ENCODE measurements at places on chromosomes 7 and 10.

- DNase-seq = no peak
Measured at GRCh38 chr7:64947252-64948000, 43.4 kb downstream of the ZNF117 start.

DNA sequence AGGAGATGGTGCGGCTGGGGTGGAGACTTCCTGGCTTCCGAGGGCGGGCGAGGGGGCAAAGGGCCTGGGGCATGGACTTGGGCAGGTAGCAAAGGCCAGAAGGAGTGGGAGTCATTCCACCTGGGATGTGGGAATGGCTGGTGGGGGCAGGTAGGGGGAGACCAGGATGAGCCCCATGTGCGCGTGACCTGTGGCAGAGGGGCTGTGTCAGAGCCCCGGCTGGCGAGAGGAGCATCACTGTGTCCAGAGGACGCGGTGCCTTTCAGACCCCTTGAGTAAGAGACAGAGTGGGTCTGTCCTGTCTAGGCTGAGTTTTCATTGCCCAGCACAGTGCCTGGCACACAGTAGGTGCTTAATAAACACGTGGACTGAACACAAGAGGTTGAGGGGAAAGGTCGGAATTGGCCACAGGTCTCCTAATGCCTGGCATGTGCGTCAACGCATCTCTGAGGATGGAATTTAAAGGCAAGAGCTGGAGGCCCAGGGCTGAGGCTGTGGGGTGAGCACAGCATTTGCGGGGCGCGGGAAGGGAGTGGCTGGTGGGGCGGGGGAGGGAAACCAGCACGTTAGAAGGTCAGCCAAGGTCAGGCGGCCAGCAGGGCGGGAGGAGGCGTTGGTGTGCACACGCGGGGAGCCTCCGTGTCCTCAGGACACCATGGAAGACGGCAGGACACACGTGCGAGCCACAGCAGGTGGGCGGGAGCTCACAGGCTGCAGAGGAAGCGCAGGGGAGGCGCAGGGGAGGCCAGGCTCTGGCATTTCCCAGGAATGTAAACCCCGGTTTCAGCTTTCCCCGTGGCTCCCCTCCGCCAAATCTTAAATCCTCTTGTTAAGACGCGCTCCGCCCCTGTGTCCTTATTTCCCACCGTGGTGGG is 51.8 kb downstream of the CUX1 start:
- no peak for DNase-seq

GRCh38 chr7:2273866-2274265 is 31.8 kb downstream of the NUDT1 start:
- DNase-seq = no peak

DNA sequence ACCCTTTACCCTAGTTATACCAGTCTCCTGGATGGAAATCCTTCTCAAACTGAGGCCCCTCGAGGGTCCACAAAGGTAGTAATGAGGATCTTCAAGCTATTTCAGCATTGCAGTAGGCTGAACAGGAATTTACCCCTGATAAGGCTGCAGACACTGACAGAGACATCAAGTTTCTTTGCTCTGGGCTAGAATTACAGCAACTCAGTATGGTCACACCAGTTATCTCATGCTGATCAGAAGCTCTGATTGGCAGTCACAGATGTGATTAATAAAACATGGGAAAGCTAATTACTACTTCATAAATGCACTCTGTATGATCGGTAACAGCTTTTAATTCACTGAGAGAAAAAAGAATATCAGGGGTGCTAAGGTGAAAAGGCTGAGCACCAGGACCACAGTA is 30.6 kb downstream of the FAM204A start:
- no peak for DNase-seq

GRCh38 chr10:22226599-22226998 is 8.8 kb upstream of the EBLN1 start:
- no peak for DNase-seq

DNA sequence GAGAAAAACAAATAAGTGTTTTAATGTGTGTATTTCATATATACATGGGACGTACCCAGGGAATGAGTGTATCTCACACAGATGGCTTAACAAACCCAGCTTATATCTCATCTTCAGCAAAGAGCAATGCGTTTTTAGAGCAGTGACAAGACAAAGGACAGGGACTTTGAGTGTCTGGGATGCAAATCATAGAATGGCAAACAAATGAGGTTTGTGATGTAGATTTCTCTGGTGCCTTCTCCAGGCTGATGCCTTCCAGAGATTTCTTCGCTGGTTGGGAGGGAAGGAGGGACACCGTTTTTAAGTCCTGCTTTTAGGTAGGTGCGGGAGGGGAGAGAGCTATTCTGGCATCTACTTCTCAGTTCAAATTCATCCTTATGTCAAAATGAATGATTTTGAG is 16.6 kb downstream of the LANCL2 start:
- DNase-seq = no peak

DNA sequence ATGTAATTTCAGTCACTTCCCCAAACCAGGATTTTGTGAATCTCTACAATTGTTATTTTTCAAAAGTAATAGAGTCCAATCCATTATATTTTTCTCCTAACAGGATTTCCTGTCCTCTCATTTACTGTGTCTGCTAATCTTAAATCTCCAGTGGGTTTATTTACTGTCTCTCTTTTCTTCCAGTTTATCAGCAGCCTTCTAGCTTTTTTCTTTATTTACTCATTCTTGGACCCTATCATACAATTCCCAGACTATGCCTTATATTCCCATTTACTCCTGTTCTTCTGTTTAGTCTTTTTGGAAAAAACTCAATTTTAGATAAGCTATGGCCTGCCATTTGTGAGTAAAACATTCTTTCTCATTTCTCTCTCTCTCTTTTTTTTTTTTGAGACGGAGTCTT is 94.7 kb downstream of the STK31 start:
- no peak for DNase-seq

- no peak for DNase-seq
Measured at GRCh38 chr10:11560076-11560709, 51.3 kb downstream of the USP6NL start.

GRCh38 chr10:116183733-116184511 is 89.1 kb downstream of the GFRA1 start:
- no peak for DNase-seq

DNA sequence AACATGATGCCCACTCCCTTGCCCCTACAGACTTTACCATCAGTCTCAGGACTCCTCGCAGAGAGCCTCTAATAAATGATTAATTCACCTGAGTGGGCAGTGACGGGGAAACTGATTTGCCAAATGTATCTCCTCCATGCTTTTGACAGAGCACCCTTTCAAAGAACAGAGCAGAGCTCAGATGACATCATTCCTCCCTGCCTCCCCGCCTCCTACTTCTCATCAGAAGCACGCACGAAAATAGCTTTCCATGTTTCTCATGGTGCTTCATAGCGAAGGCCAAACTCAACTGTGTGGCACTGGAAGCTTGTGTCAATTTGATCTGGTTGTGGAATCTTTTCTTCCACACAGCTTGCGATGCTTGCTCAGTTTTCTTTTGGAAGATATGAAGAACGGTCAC is 442.5 kb downstream of the RPS24 start:
- DNase-seq = no peak

GRCh38 chr7:104414216-104414615 is 85.8 kb downstream of the LHFPL3 start:
- DNase-seq = no peak

GRCh38 chr10:51112013-51112412 is 37.7 kb downstream of the PRKG1 start:
- DNase-seq = no peak

DNA sequence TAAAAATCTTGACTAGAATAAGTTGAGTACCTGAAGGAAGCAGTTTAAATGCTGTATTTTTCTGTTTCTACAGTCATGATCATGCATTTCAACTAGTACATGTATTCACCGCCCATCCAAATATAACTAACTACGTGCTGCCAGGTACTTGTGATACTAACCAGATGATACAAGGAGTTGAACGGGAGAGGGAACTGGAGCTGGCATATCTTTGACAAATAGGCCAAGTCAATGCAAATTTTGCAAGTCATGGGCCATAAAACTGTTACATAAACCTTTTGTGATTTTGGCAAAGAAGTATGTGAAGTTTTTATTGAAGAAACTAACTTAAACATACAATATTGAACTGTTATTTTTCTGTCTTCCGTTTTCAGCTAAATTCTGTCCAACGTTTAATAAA is 14.5 kb downstream of the NUP42 start:
- DNase-seq = no peak

GRCh38 chr7:32206488-32206887 is 136.3 kb upstream of the PDE1C start:
- DNase-seq = no peak

DNA sequence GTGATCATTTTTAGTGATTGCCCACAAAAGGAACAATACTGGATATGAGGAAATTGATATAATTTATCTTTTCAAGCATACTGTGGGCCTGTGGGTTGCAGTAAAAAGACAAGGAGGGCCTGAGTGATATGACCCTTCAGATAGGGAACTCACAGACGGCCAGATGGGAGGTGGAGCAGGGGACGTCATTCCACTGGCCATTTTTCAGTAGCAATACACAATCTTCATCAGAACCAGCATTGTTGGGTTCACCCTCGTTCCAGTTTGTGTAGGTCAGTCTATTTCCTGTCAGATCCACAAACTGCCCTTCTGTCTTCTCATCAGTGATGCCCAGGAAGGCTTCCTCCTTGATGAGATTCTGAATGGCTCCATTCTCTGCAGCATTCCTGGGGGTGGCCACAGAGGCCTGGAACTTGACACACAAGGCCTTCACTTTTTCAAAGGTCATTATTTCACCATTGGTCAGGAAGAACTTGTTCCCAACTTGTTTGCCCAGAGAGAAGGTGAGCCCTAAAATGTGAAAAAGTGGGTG is 4.5 kb downstream of the MBL2 start:
- no peak for DNase-seq

GRCh38 chr10:91604553-91605534 is 28.0 kb downstream of the PPP1R3C start:
- no peak for DNase-seq
